ENCODE measurements at places on chromosomes 2 and 18. TPM values are rescaled to one million over a fixed set of nuclear protein-coding genes. Genes with fewer than 3 reads are reported as not detected.

DNA sequence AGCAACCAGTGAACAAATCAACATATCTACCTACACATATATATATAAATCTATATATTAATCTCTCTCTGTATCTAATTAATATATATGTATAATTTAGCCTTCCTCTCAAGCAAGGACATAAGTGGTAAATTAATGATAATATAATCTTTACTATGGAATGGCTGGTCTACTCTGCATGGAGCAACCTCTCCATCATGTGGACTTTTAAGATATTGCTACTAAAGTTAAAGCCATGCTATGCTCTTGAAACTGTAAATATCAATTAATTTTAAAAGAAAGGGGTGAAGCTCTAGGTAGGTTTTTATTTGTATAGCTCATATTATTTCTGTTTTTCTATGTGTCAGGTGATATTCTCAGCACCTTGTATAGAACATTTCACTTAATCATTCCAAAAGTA lies 147.0 kb downstream of the PPP1R1C start:
- no peak for DNase-seq

The TM4SF20 gene
- total RNA-seq: not detected

The VIL1 gene
- not detected for total RNA-seq

- DNase-seq: no peak
Observed at GRCh38 chr2:140814141-140814540, 1316.7 kb downstream of the LRP1B start.

The TMEM182 gene
- total RNA-seq: 0.45 TPM

The HOXD1 gene
- total RNA-seq: not detected

All from esophagus squamous epithelium (tissue), 5 donors.